ENCODE measurements at places on chromosomes 5 and 9.

- DNase-seq: no peak
Measured at GRCh38 chr5:1334831-1335539, 9.9 kb downstream of the CLPTM1L start.

GRCh38 chr5:58444805-58445204 lies 15.1 kb downstream of the PLK2 start:
- no peak for DNase-seq

- DNase-seq: no peak
Measured at GRCh38 chr9:87087197-87087596, 139.9 kb upstream of the GAS1 start.

DNA sequence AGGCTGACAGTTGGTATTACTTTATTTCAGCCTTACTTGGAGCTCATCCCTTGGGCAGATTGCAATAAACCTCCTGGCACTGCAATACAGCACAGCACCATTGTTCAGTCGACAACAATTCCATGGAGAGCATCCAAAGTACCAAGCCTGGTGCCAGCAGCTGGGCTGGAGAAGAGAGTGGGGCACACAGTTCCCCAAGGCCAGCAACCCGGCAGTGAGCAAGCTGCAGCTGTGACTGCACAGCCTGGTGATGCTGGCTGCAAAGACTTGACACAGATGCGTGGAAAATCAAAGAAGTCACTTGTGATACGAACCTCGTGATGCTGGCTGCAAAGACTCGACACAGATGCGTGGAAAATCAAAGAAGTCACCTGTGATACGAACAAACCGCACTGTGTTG lies 125.4 kb downstream of the ATPSCKMT start:
- DNase-seq: no peak

DNA sequence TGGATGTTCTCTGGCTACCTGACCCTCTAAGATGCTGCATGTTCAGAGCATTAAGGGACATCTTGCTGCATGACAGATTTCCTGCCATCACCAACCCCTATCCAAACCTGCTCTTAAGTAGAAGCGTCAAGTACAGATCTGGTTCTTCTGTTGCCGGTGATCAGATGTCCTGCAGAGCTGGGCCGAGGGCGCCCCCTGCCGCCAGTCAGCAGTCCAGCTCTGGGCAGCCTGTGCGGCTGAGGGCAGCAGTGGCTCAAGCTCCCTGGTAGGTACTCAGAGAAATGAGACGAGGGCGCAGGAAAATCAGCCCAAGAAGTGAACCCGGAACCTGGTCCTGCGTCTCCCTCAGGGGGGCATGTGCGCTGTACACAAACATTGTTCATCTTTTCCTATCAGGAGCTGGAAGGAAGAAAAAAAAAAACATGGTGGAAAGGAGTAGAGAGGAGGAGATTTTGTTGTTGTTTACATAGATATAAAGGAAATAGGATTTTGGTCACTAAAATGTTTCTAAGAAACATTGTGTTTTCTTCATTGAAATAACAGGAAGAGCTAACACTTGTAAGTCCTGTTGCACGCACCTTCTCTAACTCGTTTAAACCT lies 95.8 kb downstream of the CFAP90 start:
- peak; percentile 63 for DNase-seq

- DNase-seq: no peak
Measured at GRCh38 chr9:32413424-32413823, 29.0 kb downstream of the ACO1 start.

- no peak for DNase-seq
Measured at GRCh38 chr5:137199966-137200365, 299.2 kb downstream of the SPOCK1 start.

DNA sequence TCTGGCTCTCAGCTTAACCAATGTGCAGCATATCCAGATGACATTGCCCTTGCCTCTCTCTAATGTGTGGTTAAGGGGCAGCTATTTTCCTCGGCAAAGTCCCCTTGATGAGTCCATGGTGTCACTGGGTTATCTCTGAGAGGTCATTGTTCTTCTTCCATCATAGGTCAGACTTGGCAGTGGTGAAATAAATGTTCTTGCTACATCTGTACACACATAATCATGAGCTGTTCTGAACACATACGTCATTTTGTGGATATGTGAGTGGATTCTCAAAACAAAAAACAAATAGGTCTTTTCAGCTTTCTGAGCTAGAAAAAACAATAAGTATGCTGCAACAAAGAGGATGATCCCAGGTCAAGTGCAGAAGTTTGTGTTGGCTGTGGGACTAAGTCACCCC lies 134.7 kb upstream of the PTPN3 start:
- DNase-seq: no peak

Data from body of pancreas (tissue), 4 donors.